Activated T-cell treated with anti-CD3 and anti-CD28 coated beads, Interleukin-2, amount 50 U/mL, for 4 hours (primary cell): ENCODE measurements at places on chromosomes 12 and 14.
A peak's percentile ranks its signal among the peaks of the same experiment; 100 is the strongest.

DNA sequence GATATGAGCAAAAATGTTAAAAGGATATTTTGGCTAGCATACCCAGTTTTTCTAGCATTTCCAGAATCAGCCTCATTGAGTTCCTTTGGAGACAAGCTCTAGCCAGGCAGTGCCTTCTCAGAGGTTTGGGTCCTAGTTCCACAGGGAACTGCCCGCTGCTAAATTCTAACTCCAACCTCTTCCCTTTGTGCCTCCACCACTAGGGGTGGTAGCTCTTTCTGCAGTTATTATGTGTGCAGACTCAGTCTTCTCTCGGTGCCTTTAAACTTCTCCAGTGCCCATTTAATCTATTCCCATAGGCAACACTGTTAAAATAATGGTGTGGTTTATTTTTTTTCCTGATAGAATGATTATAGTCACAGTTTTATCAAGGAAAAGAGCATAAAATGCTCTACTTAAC, 21.5 kb upstream of the SLC25A3 start:
- DNase-seq, result no peak

- no peak for DNase-seq
Observed at GRCh38 chr12:108430245-108430644, 84.8 kb upstream of the FICD start.

- DNase-seq, result peak; percentile 78
Observed at GRCh38 chr12:124646385-124647230, 79.2 kb upstream of the NCOR2 start.

- no peak for DNase-seq
Observed at GRCh38 chr14:54728700-54729527, 162.0 kb downstream of the SAMD4A start.
